Chondrocyte (in vitro differentiated cells): ENCODE measurements at places on chromosomes 2 and 18.

GRCh38 chr2:225466891-225467604, 67.5 kb downstream of the NYAP2 start:
- no peak for DNase-seq

DNA sequence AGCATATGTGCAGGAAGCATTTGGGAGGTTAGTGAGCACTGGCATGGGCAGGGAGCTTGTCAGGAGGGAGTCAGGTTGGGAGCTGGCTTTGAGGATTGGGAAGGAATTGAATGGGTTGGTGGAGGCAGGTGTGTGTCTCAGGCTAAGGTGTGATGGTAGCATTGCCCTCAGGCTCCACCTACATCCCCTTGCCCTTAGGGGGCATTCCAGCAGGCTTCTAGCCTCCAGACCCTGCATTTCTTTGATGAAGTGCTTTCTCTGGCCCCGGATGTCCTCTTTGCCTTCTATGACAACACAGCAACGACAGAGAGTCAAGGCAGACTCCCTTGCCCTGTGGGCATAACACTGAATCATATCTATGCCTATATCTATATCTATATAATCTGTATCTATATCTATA, 13.5 kb downstream of the RHBDD1 start:
- no peak for DNase-seq

DNA sequence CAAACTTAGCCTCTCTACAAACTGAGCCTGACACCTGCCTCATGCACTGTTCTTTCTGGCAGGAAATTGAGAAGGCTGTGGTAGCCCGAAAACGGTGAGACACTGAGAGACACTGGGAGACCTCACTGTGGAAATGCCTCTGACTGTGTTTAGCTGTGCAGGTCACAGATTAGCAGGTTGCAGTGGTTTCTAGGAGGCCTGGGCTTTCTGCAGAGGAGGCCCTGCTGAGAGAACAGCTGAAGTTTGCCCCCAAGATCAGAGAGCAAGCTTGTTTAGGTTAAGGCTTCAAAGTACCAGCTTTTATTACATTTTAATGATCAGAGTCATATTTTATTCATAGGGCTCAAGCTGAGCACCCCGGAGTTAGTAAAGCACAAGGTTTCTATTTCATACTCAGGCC, 68.7 kb upstream of the LYPD6 start:
- no peak for DNase-seq

- no peak for DNase-seq
These were observed 69.5 kb downstream of the IL1R2 start for GRCh38 chr2:102061286-102061699.

GRCh38 chr18:56890632-56891031, 239.5 kb downstream of the WDR7 start:
- DNase-seq = no peak
